ENCODE measurements at places on chromosomes 11 and 22. TPM values are rescaled to one million over a fixed set of nuclear protein-coding genes. Genes with fewer than 3 reads are reported as not detected.

Gene CRACR2B
- total RNA-seq = 4.1 TPM

Gene EXPH5
- 0.22 TPM for total RNA-seq

Gene XPNPEP3
- 19.4 TPM for total RNA-seq

Gene DSCAML1
- not detected for total RNA-seq

Gene C11orf52
- not detected for total RNA-seq

Gene CCDC82
- 51.3 TPM for total RNA-seq

Gene USH1C
- not detected for total RNA-seq

Gene CD6
- not detected for total RNA-seq

Gene RELT
- 7.4 TPM for total RNA-seq

Gene MRGPRE
- total RNA-seq = not detected

Gene SMC1B
- not detected for total RNA-seq

Gene FGF19
- not detected for total RNA-seq

Gene RNF141
- total RNA-seq = 35.6 TPM

Gene CCDC87
- total RNA-seq = 0.50 TPM

Gene MS4A6E
- total RNA-seq = not detected

Gene NAALAD2
- 0.66 TPM for total RNA-seq

Gene PATE2
- 0.13 TPM for total RNA-seq

Gene OR5M10
- not detected for total RNA-seq

Gene B4GALNT4
- 0.86 TPM for total RNA-seq

Gene MMP12
- not detected for total RNA-seq

Gene TEX12
- 0.43 TPM for total RNA-seq

Gene RASGRP2
- total RNA-seq = 0.50 TPM

Gene BATF2
- total RNA-seq = 2.0 TPM

Gene PKDREJ
- under 0.01 TPM for total RNA-seq

Gene GGTLC3
- total RNA-seq = not detected

Gene OLFML1
- total RNA-seq = not detected

Gene KRTAP5-4
- not detected for total RNA-seq

Gene RBMXL2
- total RNA-seq = 0.40 TPM

Gene NPAT
- 34.8 TPM for total RNA-seq

Gene MIOX
- not detected for total RNA-seq

Gene ZNF280B
- 2.2 TPM for total RNA-seq

Gene ARHGAP1
- total RNA-seq = 34.5 TPM

Gene C11orf91
- 0.27 TPM for total RNA-seq

Gene IRAG1
- 0.13 TPM for total RNA-seq

Gene TMEM109
- total RNA-seq = 113 TPM

Gene CERK
- total RNA-seq = 97.7 TPM

Gene KCNA4
- total RNA-seq = not detected

Gene P2RX3
- total RNA-seq = not detected

Gene OR2D2
- total RNA-seq = 0.66 TPM

Gene TESMIN
- 2.1 TPM for total RNA-seq

Gene OR5M8
- not detected for total RNA-seq

Gene C11orf97
- not detected for total RNA-seq

Gene P2RX6
- total RNA-seq = 0.22 TPM

Gene MRGPRF
- total RNA-seq = not detected

Gene MRGPRX4
- total RNA-seq = not detected

Gene MEI1
- 4.3 TPM for total RNA-seq

Gene GNAZ
- total RNA-seq = 3.6 TPM

Gene CALCB
- total RNA-seq = not detected

Gene OR10A5
- total RNA-seq = not detected

Gene DDX6
- total RNA-seq = 198 TPM

Gene RAG2
- total RNA-seq = not detected

Gene ENTHD1
- total RNA-seq = not detected

Gene RTCB
- total RNA-seq = 140 TPM
